Activated CD8-positive, alpha-beta memory T cell treated with anti-CD3 and anti-CD28 coated beads for 4 hours (primary cell): ENCODE measurements at places on chromosomes 12 and 14.

- no peak for DNase-seq
These were observed 184.8 kb upstream of the NTF3 start for GRCh38 chr12:5247144-5247543.

GRCh38 chr14:28382444-28383190, 384.0 kb upstream of the FOXG1 start:
- no peak for DNase-seq

DNA sequence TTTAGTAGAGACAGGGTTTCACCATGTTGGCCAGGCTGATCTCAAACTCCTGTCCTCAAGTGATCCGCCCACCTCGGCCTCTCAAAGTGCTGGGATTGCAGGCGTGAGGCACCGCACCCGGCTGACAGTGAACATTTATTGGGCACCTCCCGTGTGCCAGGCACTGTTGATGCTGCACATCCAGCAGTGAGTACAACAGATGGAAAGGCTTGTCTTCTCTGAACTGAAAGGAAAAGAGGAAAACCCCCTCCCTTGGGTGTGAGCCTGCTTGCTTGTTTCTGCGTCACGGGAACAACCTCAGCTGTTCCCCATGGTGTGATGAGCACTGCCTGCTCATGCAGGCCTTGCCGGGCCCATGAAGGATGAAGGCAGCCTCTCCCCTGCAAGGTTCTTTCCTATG, 39.5 kb downstream of the DGLUCY start:
- no peak for DNase-seq

GRCh38 chr14:56678838-56679237, 99.2 kb downstream of the TMEM260 start:
- DNase-seq: no peak

GRCh38 chr14:35934499-35934898, 108.4 kb downstream of the BRMS1L start:
- DNase-seq: no peak

DNA sequence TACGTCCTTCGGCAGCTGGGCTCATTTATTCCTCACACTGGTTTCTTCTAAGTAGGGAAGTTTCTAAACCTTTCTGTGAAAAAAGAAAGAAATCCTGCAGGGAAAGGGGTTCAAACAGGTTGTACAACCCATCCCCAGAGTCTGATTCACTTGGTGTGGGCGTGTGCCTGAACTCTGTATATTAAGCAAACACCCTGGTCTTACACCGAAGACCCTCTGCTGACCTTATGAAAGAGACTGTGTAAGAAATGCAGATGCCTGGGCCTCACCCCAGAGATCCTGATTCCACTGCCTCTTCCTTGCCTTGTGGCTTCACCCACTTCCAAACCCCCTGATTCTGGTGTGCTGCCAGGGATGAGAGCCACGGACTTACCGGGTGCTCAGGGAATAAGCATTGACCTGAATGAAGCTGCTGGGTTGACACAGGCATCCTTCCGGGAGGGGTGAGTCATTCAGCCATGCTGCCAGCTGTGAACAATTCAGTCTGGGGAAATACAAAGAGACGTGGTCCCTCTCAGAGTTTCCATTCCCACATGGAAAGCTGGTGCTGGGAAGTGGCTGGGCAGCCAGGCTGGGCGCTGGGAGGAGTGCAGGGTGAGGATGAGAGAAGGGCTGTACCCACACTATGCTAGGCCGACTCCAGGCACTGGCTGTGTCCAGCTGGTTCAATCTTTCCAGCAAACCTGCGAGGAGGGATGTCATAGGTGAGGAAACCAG, 26.5 kb upstream of the ACTN1 start:
- DNase-seq: no peak

DNA sequence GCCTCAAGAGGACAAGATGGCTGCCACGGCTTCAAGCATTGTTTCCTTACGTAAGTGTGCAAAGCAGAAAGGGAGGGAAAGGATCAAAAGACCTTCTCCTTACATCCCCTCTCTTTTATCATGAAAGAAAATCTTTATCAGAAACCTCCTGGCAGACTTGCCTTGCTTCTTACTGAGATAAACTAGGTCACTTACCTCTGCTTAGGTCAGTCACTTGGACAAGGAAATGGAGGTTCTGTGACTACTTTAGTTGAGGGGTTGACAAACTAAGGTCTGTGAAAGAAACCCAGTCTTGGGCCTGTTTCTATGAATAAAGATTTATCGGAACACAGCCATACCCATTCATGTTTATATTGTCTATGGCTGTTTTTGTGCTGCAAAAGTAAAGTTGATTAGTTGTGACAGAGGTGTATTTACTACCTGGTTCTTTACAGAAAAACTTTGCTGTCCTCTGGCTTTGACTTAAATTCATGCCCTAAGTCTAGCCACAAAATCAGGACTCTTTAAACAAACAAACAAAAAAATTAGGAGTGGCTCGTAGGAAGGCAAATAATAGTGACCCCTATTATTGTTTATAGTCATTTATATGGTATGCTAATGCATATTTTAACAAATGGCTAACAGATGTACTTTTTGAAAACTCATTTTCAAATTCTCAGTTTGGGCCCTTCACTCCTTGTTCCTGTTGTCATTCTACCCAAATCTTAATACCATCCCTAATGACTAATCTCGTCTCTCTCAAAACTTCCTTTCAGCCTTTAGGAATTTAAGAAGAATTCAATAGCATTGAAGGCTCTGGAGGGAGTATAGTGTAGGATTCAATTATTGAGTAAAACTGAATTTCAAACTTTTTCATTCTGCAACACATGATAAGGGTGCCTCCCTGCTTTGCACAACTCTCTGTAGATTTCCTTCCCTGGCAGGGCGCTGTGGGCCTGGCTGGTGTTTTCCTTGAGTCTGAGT, 42.0 kb upstream of the ATP2B1 start:
- no peak for DNase-seq

DNA sequence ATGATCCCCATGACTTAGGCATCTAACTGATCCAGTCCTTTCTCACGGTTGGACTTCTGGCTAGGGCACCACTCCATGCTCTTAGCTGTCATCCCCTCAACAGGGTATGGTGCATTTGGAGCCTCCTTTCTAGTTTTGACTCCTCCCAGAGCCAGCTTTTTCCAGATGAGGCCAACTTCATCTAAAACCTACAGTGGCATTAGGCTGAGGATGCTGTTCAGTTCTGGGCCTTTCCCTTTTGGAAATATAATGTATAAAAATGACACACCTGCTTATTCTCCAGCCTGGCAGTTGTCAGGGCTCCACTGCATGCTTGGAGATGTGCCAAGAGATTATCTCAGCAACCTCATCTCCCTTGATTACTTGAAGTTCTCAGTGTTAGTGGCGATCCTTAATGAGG, 239.7 kb downstream of the EMP1 start:
- DNase-seq: no peak

- DNase-seq: no peak
These were observed 21.4 kb upstream of the DRAM1 start for GRCh38 chr12:101855976-101856375.

DNA sequence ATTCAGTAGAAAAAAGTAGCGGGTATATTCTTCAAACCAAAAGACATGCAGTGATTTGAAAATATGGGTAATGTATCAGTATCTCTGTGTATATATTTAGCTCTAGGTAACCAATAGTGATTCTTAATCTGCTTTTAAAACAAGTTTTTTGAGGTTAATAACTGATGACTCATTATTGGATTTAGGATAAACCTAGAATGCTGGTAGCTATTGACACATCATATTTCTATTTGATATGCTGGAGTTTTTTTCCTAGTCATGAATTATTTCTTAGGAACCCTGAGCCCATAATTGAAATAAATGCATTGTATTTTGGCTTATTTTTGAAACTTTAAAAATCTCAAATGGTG, 15.5 kb downstream of the ARF6 start:
- DNase-seq: no peak

DNA sequence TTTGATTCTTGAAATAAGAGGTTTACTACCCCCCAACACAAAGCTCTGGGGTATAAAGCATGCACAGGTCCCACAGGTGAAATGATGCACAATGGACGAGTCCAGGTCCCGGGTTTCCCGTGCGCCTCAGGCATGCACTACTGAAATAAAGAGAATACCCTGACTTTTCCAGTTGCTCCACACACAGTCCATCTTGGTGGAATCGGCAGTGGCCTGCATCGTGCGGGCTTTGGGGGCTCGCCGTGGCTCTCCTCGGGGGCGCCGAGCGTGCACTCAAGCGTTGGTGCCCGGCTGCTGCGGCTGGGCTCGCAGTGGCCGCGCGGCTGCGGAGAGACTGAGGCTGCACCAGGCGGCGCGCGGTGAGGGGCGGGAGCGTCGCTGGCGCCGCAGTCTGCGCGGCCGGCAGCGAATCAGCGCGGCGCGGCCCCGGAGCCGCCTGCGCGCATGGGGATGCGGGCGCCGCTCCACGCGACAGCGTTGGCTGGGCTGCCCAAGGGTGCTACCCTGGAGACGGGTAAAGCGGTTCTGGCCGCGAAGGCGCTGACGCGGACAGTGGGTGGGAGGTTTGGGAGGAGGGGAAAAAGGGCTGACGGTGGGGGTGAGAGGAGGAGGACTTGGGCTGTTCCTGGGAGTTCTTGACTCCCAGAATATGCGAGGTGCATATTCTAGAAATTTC, 53.8 kb upstream of the CCDC175 start:
- DNase-seq: no peak

- DNase-seq: no peak
These were observed 636.3 kb downstream of the DIO2 start for GRCh38 chr14:79575032-79575431.

DNA sequence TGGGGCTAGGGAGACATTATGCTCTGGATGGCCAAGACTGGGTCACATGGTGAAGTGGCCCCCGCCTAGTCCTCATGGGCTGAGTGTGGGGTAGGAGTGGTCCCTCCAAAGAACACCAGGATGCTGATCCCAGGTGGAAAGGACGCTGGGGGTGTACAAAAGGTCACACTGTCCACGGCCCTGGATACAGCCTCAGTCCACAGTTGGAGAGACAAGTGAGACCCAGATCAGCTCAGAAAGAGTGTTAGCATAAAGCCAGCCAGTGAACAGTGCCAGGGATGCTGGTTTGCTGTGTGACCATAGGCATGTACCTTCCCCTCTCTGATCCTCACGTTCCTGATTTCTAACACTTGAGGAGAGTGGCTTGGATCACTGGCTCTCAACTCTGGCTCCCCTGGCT, 13.4 kb upstream of the OAS2 start:
- DNase-seq: no peak

DNA sequence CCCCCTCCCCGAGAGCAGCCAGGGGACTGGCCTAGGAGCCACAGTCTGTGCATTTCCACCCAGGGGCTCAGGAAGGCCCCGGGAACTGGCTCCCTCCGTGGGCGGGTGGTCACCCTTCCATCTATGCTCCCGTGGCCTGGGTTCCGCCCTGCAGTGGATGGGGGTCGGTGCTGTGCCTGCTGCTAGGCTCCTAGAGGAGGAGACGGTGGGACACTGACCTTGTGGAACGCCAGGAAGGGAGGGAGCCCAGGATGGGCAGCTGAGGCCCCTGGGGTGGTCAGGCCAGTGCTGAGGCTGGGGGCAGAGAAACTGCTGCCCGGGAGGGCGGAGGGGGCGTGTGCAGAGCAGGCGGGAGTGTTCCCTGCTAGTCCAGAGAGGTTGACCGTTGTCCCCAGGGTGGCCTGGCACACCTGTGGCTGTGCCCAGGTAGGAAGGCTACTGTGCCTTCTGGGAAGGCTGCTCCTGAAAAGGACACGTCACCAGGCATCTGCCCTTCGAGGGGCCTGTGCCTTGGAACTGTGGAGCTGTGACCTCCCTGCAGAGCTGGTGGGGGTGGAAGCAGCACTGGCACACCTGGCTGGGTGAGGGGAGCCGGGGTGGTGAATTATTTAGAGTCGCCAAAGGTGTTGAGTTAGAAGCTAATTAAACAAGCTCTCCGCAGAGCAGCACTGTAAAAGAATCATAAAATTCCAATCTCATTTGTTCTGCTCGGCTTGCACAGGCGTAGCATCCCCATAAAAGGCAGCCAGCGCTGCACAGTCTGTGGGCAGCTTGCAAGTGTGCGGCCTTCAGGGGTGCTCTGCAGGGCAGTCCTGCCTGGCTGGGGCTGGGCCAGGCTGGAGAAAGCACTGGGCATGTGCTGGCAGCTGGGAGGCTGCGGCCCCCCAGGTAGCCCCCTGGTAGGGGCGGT, 145.1 kb downstream of the KIF26A start:
- no peak for DNase-seq

DNA sequence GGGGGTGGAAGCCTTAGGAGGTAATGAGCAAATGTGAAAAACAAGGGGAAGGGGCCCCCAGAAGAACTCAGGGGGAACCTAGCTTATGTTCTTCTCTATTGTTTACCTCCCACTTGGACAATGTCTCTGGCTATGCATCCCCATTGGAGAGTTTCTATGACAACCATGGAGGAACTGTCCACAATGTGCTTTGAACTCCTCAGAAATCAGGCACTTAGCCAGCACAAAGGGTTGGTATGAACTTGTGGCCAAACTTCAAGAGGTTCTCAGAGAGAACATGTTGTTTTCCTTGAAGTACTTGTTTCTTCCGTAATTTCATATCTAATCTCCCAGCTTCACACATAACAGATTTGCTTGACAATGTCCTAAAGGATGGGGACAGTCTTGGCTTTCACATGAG, 202.8 kb upstream of the PELI2 start:
- DNase-seq: no peak

GRCh38 chr12:100566887-100567637, 6.4 kb upstream of the GAS2L3 start:
- DNase-seq: no peak

GRCh38 chr12:89949457-89950195, 241.0 kb upstream of the ATP2B1 start:
- no peak for DNase-seq

DNA sequence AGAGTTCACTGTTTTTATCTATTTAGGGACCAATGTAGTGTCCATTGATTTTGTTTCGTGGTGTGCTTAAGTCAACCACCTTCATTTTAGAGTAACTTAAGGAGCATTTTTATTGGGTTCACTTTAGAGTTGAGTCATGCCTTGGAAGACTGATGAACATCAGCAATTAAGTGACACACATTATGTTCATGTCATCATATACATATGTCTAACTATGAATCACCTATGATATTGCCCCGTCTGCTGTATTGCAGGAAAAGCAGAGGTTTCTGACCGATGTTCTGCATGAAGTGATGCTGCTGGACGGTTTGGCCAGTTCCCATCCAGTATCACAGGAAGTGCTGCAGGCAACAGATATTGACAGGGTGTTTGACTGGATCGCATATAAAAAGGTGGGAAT, 227.1 kb downstream of the TRHDE start:
- no peak for DNase-seq

DNA sequence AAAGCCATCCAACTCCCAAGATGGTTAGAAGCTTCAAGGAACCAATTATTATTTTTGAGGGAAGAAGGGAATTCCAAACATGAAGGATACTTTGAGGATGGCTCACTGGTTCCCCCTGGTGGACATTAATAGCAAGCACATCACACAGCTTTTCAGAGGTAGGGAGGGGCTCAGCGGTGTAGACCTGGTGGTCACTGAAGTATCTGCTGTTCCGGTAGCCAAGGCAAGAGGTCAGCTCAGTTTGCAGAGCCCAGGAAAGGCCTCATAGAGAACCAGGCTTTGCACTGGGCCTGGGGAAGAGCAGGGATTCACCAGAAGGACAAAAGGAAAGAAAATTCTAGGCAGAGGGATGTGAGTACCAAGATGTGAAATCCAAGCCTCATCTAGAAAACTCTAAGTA, 118.7 kb downstream of the KSR2 start:
- no peak for DNase-seq
